ENCODE measurements at places on chromosomes 2 and 18. TPM values are rescaled to one million over a fixed set of nuclear protein-coding genes. Genes with fewer than 3 reads are reported as not detected.

DNA sequence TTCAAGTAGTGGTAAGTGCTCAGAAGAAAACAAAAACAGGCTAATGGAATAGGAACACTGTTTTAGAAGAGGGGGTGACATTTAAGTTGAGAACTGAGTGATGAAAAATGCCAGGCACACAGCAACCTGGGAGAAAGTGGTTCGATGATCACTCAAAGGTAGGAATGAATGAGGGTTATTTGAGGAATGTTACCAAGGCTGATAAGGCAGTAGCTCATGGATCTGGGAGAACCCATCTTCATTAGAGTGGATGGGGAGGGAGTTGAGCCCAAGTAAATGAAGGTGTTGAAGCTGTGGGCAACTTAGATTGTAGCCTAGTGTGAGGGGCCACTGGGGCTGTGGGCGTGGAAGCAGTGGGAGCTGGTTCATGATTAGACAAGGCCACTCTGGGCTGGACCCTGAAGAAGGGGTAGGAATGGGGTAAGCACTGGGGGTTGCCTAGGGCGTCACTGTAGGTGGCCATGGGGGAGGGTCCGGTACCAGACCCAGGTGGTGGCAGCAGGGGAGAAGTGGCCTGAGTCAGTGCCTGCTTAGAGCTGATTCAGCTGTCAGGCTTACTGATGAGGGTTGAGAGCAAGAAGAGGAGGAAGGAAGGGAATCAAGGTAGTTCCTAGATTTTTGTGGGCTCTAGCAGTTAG lies 22.5 kb upstream of the LYPD6B start:
- peaks cover 22% of the 10 kb centered on the region for H3K4me1 ChIP-seq
- peaks cover 37% of the 10 kb centered on the region for H3K27me3 ChIP-seq
- no peaks in the 10 kb centered on the region for H3K36me3 ChIP-seq
- DNase-seq = no peak

DNA sequence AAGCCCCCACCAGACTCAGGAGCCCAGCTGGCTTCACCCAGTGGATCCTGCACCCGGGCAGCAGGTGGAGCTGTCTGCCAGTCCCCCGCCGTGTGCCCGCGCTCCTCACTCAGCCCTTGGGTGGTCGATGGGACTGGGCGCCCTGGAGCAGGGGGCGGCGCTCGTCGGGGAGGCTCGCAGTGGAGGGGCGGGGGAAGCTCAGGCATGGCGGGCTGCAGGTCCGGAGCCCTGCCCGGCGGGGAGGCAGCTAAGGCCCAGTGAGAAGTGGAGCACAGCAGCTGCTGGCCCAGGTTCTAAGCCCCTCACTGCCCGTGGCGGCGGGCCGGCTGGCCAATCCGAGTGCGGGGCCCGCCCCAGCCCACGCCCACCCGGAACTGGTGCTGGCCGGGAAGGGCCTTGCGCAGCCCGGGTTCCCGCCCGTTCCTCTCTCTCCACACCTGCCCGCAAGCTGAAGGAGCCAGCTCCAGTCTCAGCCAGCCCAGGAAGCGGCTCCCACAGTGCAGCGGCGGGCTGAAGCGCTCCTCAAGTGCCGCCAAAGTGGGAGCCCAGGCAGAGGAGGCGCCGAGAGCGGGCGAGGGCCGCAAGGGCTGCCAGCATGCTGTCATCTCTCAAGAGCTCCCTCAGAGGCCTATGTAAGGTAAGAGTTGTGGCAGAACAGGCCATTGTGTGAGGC lies 1307.8 kb upstream of the TMEFF2 start:
- H3K36me3 ChIP-seq = no peaks in the 10 kb centered on the region
- DNase-seq = no peak
- H3K27me3 ChIP-seq = no peaks in the 10 kb centered on the region
- no peak overlapping the region for H3K27ac ChIP-seq
- no peak overlapping the region for H3K4me3 ChIP-seq

DNA sequence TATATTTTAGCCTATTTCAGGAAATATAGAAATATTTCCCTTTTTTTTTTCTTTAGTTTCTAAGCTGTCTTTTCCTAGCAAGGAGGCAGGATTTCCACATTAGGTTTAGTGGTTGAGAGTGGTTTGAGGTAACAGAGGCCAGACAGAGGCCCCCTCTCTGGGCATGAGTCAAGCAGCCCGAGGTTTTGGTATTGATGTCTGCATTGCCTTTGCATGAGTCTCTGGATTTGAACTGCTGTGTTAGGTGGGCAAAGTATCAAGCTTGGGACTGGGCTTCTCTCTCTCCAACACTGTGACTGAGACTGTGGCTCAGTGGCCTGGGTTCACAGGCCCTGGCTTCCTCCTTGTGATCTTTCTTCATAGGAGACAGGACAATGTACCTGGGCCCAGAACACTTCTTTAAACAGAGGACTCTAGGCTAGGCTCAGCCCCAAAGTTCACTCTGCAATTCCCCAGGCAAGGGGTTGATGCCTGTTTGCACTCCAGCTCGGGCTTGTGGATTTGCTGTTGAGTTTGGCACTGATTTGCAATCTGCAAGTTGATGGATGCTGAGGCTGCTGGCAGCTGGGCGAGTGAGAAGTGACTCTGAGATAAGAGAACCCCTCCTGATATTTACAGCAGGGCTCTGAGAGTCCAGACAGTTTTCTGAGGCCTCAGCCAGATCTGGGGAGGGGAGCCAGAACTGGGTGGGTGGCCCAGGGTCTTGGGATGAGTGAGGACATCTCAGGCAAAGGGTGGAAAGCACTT lies 271.2 kb downstream of the EN1 start:
- H3K27me3 ChIP-seq = peaks cover 38% of the 10 kb centered on the region
- H3K36me3 ChIP-seq = no peaks in the 10 kb centered on the region
- DNase-seq = no peak
- no peak overlapping the region for H3K4me3 ChIP-seq

- H3K27me3 ChIP-seq = no peaks in the 10 kb centered on the region
- peaks cover 11% of the 10 kb centered on the region for H3K4me1 ChIP-seq
- no peaks in the 10 kb centered on the region for H3K36me3 ChIP-seq
- no peak overlapping the region for H3K27ac ChIP-seq
- no peak overlapping the region for H3K4me3 ChIP-seq
Measured at GRCh38 chr2:64338910-64339500, 115.0 kb upstream of the LGALSL start.

The IL1R2 gene
- total RNA-seq = 0.34 TPM

Measured in Calu3 (cell line).